ENCODE measurements at places on chromosomes 6 and 20.

GRCh38 chr6:20487669-20488375 is 46.4 kb upstream of the CDKAL1 start:
- DNase-seq, result no peak

DNA sequence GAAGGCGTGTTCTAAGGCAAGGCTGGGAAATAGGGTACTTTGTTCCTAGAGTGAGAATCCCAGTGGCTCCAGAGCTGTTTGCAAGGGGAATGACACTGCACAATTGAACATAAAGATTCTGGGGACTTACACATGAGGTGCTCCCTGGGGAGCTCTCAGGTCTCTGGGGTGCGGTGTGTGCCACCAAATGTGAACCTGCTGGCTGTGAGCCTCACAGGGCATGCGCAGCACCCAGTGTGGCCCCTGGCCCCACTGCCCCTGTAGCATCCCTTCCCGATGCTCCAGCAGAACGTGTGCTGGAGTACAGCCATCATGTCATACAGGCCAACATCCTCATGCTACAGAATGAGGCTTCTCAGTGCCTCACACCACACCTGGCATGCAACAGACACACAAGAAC is 68.2 kb downstream of the TOX2 start:
- no peak for DNase-seq

GRCh38 chr6:37556881-37557644 is 57.4 kb upstream of the CCDC167 start:
- no peak for DNase-seq

DNA sequence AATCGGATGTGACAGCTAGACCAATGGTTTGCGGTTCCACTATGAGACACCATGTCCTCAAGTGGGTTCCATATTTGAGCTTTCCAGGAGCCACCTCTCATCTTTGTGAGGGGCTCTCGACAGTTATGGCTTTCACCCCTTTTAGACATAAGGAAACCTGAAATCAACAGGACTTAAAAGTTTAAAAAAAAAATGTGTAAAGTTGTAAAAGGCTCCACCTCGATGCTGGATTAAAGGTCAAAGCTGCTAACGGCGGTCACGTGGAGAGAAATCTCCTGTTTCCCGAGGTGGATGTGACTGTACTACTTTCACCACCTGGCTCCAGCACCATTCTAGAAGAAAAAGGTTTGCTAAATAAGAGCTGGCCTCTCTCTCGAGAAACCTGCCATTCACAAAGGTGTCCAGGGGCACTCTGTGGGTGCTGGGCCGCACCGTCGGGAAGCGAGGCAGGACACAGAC is 542 bp downstream of the ATP5F1E start:
- DNase-seq, result no peak

DNA sequence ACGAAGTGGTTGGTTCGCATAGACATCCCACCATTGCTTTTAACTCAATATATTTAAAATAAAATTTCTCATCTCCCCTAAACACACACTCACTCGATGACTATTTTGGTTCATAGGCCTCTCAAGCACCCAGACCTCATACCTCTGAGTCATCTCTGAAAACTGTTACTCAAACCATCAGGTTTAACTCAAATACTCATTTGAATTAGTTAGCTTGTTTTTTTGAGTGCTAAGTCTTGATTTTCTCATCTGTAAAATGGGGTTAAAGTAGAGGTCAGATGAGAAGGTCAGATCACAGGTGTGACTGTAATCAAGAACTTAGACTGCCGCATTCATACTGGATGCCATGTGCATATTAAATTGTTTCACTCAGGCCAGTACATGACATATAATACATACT is 243.9 kb upstream of the TENT5A start:
- no peak for DNase-seq

DNA sequence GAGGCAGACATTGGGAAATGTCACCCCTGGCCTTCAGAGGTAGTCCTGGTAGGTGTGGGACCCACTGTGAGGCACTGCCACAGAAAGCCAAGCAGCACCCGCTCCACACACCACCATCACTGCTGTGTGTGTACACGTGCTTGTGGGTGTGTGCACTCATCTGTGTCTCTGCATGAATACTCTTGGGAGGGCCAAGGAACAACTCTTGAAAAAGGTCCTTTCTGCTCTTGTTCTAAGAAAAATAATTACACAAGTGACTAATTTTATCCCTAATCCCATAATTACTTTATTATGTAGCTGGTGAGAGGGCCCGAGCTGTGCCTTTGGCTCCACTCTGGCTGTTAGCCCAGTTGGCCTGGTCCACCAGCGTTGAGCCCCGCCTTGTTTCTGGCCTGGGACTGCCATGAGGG is 21.7 kb upstream of the EPB41L1 start:
- DNase-seq, result no peak

Data from ELF-1 (cell line).